ENCODE measurements at places on chromosomes 5 and 9.

- DNase-seq: no peak
Observed at GRCh38 chr5:76025790-76026189, 57.4 kb upstream of the SV2C start.

- no peak for DNase-seq
Observed at GRCh38 chr5:131795228-131795627, 1.6 kb downstream of the FNIP1 start.

- no peak for DNase-seq
Observed at GRCh38 chr9:98087420-98088354, 31.2 kb downstream of the NANS start.

GRCh38 chr9:72139226-72139625 lies 10.0 kb upstream of the GDA start:
- no peak for DNase-seq

GRCh38 chr9:111957856-111958631 lies 61.4 kb downstream of the UGCG start:
- DNase-seq: peak; percentile 16

DNA sequence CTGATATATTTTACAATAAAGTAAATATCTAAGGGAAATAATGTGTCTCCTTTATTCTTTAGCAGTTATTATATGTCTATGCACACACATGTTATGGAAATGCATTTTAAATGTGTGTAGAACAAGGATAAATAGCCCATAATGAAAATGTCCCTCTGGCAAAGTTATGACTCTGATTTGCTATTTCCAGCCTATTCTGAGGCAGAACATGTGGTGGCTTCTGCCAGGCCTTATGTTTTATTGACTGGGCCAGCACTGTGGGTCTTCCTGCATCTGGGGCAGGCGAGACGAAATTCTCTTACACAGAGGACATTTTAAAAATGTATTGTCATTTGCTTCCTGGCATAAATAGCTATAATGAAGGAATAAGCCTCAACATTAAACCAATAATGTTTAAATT lies 52.8 kb downstream of the S1PR3 start:
- DNase-seq: no peak

GRCh38 chr9:4324513-4324912 lies 24.6 kb upstream of the GLIS3 start:
- DNase-seq: no peak

- no peak for DNase-seq
Observed at GRCh38 chr5:68436686-68437520, 221.3 kb downstream of the PIK3R1 start.

DNA sequence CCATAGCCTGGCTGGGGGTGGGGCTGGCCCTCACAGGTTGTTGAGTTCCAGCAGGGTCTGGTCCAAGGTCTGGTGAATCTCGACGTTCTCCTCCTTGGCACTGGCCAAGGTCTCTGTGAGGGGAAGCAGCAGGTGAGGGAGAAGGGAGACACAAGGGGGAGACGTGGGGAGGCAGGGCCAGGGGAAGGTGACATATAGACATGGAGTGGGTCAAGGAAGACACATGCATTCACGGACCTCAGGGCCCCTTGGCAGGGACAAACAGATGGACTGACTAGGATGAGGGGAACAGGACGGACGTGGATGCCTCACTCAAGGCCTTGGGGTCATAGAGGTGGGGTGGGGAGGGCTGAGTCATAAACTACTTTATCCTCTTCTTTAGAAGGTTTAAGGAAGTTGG lies 7.7 kb downstream of the TPM2 start:
- no peak for DNase-seq

GRCh38 chr9:106104887-106105286 lies 410.5 kb downstream of the TMEM38B start:
- no peak for DNase-seq

GRCh38 chr5:66718374-66719002 lies 122.3 kb downstream of the MAST4 start:
- no peak for DNase-seq

- no peak for DNase-seq
Observed at GRCh38 chr9:117435630-117436261, 20.9 kb upstream of the ASTN2 start.

DNA sequence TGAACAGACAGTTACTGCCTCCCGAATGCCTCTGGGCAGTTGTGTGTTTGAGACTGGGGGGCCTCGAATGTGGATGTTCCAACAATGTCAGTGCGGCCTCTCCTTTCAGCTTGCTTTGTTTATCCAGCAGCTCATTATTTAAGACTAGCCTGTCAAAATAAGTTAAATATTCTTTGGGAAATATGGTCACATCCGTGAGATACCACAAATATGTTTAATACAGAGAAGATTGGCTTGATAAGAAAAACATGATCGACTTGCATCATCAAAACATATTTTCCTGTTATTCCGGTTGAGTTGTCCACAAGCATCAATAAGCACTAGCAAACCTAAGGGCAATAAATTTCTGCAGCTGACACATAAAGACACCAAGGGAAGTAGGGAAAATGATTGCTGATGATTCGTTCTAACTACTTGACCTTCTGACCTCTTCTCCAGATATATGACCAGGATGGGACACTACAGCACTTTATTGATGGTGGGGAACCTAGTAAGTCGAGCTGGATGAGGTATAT lies 66.5 kb downstream of the PRDM6 start:
- no peak for DNase-seq

DNA sequence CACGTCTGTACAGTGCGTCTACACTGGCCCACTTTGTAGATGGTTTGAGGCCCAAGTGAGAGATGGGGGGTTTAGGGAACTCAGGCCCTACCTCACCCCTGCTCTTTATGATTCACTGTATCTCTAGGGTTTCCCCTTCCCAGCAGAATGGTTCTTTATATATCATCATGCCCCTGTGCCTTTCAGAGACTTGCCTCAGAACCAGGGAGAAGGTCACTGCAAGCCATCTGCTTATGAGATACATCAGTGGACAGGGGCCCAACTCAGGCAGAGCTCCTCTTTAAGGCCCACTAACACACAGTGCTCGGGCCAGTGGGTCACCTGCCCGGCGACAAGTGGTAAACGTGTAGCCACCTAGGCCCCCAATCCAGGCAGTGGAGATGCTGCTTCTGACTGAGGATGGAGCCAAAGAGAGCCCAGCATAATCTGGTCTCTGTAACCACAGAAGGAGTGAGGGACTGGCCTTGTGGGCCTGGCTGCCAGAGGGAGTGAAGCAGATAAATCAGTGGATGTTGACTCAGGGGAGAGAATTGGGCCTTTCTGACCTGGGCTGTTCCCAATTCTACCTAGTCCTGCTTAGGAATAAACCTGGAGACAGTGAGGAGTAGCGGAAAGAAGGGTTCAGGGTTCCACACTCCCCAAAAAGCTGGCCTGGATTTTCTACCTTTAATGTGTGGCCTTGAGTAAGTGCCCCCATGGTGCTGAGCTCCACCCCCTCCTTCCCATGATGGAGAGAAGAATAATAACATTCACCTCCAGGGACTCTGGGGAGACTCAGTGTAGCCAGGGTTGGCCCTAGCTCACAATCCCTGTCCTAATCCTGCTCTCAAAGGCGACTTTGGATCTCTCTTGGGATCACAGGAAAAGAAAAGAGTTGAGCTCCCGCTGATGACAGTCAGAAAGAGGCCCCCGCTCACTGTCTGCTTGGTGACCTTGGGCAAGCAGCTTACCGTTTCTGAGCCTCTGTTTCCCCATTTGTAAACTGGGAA lies 2.8 kb upstream of the DUSP1 start:
- DNase-seq: no peak

- DNase-seq: peak; percentile 80
Observed at GRCh38 chr5:72817076-72817481, 618 bp downstream of the TNPO1 start.
